Fibroblast of skin of left quadriceps (primary cell): ENCODE measurements at places on chromosomes 7 and 10.

DNA sequence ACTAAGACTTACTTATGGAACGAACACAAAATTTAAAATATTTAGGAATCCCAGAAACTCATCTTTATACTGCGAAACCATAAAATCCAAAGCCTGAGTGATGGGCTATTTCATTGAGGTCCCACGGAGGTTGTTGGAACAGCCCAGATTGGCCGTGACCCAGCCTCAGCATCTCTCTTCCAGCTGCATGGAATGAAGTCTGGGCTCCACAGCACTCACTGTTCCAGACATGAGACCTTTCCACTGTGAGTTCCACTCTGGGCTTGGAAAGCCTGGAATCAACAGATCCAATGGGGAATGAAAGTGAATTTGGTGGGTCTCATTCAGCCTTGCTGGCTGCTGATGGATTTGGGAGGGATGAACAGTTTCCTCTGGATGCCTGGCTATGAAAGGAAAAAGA, 184.9 kb downstream of the EMX2 start:
- DNase-seq, result no peak

DNA sequence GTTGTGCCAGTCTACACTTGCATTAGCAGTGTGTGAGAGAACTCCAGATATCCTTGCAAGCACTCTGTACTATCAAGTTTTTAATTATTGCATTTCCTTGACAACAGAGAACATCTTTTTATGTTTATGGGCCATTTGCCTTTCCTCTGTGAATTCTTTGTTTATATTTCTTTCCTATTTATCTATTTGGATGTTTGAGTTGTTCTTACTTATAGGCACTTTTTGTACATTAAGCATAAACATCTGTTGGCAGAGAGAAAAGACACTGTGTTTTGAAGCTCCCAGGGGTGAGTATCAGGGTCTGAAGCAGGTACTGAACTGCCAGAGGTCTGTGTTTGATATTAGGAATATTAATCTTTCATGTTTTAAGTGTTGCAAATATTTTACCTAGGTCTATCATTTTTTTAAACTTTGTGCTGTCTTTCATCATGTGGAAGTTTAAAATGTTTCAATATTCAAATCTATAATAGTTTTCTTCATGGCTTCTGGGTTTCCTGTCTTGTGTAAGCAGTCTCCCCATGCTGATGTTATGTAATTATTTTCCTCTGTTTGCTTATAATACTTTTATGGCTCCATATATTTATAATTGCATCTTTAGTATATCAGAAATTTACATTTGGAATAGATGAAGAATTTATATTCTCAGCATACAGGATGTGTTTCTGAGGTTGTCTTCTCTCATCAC, 17.7 kb upstream of the PDCD4 start:
- DNase-seq, result no peak

DNA sequence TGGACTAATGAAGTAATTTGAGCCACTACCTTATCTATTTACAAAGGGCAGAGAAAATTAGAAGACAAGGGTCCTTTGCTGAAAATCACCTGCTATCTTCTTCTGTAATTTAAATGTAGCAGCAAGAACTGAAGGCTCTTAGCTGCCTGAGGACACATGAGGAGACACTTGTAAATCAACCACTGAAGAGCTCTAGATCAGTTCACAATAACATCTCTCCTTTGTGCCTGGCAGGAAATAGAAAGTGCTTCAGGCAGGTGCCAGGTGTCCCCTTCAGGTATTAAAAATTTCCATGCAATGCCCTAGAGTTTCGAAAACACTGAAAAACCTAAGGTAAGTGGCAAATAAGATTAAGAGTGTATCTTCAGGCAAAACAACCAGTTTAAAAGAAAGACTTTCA, 474.6 kb downstream of the GRM8 start:
- no peak for DNase-seq

GRCh38 chr10:24008164-24009091, 200.5 kb upstream of the KIAA1217 start:
- DNase-seq, result peak; percentile 82

GRCh38 chr7:144820552-144820951, 15.3 kb downstream of the TPK1 start:
- no peak for DNase-seq

DNA sequence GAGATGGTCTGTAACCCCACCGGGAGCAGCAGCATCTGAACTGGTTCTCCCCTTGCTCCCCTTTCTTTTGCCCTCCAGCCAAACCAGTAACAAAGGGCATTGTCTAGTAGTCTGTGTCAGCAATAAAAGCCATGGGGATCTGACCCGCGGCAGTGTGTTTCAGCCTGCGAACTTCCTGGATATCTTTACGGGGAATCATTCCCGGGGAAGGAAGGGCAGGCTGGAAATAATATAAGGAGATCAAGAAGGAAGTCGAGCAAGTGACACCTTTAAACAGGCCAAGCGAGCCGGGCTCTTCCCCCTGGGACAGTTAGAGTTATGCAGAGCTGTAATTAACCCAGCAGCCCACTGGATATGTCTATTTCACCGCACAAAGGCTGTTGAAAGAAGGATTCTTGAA, 661.2 kb upstream of the GALNT17 start:
- DNase-seq, result no peak

DNA sequence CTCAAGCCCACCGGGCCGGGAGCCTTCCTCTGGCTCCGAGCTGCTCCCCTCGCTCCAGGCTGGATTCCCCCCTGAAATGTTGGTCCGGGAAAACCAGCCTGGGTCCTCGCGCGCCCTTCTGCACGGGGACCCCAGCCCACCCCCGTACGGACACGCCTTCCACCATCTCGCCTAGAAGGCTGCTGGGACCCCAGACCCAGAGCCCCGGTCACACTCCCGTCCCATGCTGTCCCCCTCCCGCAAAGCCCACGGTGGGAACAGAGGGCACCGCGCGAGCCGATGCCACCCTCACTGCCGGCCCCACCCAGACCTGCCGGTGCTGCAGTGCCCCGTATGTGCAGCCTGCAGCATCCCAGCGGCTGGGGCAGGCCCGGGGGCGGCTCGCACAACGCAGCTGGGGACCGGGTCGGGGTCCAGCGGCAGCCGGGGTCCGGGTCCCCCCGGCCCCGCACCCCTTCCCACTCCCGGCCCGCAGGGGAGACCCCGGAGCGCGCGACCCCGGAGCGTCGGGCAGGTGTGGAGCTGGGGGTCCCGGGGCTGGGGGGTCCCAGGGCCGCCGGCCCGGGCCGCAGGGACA, 871 bp downstream of the SPOCK2 start:
- no peak for DNase-seq

DNA sequence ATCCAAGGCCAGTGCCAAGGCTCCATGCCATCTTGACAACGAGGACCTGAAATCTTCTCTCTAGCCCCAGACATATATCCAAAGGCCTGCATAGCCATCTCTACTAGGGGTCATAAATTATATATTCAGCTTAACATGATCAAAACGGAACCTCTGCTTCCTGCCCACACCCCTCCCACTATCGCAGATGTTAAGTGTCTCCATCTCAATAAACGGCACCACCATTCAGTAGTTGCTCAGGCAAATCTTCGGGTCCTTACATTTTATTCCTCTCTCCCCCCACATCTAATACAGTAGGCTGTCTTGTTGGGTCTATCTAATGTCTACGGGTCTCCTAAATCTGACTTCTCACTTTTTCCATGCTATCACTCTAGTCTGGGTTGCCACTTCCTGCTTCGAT, 201.1 kb upstream of the PLXNA4 start:
- no peak for DNase-seq

DNA sequence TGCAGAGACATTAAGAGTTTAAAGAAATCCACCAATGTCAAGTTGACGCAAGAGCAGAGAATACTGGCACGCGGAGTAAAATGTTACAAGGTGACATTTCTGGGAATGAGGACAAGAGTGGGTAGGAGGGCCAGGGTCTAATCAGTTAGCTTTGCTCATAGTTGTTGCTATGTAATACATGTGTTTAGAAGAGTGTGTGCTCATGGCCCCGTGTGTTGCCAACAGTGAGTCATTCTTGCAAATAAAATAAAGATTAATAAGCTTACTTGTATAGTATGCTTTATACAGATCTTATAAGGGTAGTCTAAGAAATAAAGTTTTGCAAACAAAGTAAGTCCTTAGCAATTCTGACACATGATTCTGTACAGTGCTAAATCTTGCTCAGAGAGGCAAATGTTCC, 64.5 kb downstream of the DNMBP start:
- peak; percentile 44 for DNase-seq

DNA sequence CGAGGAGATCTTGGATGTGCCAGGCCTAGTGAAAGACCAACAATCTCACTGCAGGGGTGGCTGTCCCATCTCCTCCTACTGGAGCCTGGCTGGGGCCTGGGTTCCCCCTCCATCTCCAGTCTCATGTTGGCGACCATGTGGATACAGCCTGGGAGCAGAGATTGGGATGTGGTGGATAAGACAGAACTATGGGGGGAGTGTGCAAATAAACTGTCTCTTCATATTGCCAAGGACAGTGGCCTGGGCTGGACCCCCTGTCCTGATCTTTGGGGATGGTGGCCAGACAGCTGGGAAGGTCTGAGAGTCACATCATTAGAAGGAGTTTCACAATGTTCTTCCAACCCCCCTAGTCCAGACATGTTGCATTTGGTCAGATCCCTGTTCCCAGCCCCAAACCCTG, 5.8 kb upstream of the MINDY4 start:
- DNase-seq, result no peak

DNA sequence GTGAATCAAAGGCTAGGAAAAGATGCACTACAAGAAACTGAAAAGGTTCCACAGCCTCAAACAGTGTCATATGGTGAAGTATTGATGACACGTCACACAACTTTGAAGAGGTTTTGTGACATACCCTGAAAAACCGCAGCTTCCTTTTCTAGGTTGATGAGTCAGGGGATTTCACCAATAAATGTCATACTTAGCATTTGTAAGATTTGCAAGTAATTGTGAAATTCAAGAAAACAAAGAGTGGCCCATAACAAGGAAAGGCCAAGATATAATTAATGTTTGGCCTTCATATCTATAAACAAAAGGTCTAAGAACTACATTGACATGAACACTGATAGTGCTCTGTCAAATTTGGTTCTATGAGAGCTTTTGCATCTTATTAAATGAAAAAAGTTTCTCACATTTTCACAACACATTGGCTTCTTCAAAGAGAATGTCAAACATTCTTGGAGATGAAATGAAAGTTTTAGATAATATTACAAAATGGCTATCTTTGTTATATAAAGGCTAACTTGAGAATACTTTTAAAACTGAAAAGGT, 62.0 kb upstream of the NAMPT start:
- DNase-seq, result peak; percentile 91

DNA sequence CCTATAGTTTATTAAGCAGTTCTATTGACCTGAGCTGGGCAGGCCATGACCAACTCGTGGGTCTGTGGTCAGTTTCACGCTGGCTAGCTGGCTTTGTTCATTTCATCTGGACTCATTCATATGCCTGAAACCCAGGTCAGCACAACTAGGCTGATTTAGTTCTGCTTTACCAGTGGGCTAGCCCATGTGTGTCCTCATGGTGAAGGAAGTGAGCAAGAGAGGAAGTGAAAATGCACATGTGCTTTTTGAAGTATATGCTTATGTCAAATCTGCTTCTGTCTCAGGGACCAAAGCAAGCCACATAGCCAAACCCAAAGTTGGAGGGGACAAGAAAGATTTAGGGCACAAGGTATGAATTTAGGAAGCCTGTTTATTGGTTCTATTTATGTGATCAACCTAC, 154.5 kb downstream of the RNF133 start:
- DNase-seq, result no peak

- DNase-seq, result no peak
Observed at GRCh38 chr7:108114117-108114841, 15.9 kb downstream of the LAMB4 start.

DNA sequence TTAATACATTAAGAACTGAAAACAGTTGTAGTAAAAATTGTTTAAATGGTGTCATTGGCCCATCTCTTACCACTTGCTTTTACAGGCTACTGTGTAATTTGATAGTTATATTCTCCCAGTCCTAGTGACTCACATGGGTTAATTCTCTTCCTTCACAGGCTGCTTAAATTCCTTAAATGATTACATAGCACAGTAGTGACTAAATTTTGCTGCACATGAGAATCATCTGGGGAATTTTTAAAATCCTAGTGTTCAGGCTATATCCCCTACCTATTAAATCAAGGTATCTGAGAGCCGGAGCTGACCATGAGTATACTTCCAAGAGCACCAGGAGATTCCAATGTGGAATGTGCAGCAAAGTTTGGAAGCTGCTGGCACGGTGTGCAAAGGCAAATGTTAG, 45.3 kb upstream of the ZNF800 start:
- peak; percentile 64 for DNase-seq

GRCh38 chr7:93810561-93810960, 80.0 kb downstream of the TFPI2 start:
- no peak for DNase-seq

DNA sequence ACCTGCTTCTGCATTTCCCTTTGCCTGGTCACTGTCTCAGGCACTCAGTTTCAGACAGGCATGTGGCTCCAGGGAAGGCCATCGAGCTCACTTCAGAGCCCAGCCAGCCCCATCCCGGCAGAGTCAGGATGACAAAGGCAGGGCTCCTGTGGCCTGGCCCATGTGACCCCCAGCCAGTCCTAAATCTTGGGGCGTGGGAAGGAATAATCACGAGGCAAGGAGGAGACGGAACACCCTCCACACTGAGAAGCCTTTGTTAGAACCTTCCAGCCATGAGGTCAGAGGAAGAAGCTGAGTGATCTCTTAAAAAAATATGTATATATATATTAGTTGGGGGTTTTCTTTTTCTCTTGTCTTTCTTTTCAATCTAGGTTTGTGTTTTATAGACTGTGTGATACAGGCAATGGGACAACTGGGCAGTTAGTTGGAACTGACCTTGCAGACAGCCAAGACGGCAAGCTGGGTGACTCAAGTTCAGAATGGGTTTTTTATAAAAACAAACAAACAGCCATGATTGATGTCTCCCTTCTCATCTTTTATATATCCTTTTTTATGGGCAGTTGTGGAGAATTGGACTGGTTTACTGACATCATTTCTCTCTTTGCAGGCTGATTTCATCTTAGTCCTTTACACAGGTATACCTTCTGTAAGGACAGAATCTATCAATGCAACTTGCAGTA, 60.8 kb downstream of the CHN2 start:
- DNase-seq, result no peak

GRCh38 chr7:131897016-131897789, 340.8 kb upstream of the PODXL start:
- DNase-seq, result peak; percentile 32

DNA sequence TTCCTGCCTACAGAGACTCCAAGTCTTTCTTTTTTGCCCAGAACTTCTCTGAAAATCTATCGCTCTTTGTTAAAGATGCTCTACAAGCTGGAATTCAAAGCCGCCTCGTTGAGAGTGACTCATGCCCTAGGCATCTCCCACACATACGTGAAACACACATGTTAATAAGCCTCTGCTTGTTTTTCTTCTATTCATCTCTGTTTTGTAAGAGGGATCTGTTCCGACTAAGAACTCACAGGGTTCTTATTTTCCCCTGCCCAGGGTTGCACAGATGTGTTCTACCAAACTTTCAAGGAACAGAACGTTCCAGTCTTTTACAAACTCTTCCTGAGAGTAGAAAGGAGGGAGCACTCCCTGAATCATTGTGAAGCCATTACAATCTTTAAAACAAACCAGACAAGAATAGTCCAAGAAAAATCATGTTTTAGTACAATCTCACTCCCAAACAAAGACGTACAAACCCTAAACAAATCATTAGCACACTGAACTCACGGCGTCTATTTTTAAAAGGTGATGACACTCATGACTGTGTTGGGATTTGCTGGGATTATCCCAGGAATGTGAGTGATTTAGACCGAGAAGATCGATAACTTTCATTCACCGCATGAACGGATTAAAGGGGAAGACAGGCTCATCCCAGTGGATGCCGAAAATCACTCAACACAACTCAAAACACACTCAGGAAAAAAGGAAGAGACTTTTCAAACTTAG, 55.3 kb upstream of the INPP5A start:
- DNase-seq, result peak; percentile 67
